ENCODE measurements at places on chromosomes 7 and 10.

DNA sequence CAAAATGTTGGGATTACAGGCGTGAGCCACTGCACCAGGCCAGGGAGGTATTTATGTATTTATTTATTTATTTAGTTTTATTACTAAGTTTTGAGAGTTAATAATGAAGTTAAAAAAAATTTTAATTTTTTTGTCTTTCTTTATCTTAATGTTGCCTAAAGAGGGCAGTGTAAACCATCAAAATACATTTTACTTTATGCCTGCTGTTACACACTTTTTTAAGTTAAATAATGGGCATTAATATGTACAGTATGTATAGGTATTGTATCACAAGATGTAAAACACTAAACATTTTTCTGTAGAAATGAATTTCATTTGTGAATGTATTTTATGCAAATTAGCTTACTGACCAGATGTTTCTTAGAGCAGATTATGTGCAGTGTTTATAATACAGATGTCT is 129.4 kb downstream of the AASS start:
- H3K4me3 ChIP-seq: no peak overlapping the region
- no peaks in the 10 kb centered on the region for H3K36me3 ChIP-seq
- no peaks in the 10 kb centered on the region for H3K27me3 ChIP-seq
- no peak overlapping the region for H3K27ac ChIP-seq
- H3K4me1 ChIP-seq: no peaks in the 10 kb centered on the region

- peaks cover 10% of the 10 kb centered on the region for H3K4me1 ChIP-seq
- H3K27ac ChIP-seq: no peak overlapping the region
- peaks cover 2% of the 10 kb centered on the region for H3K36me3 ChIP-seq
- no peaks in the 10 kb centered on the region for H3K27me3 ChIP-seq
- H3K4me3 ChIP-seq: no peak overlapping the region
- DNase-seq: no peak
Measured at GRCh38 chr10:480928-481552, 208.4 kb downstream of the DIP2C start.

GRCh38 chr7:16446508-16446907 is 19.0 kb downstream of the SOSTDC1 start:
- no peaks in the 10 kb centered on the region for H3K36me3 ChIP-seq
- no peaks in the 10 kb centered on the region for H3K27me3 ChIP-seq
- H3K4me1 ChIP-seq: no peaks in the 10 kb centered on the region
- no peak overlapping the region for H3K4me3 ChIP-seq
- H3K27ac ChIP-seq: no peak overlapping the region

GRCh38 chr10:79444199-79445119 is 965 bp downstream of the ZCCHC24 start:
- H3K36me3 ChIP-seq: no peaks in the 10 kb centered on the region
- no peak for DNase-seq
- peak overlapping the region; percentile 77 for H3K4me3 ChIP-seq
- peak overlapping the region; percentile 64 for H3K27ac ChIP-seq
- peaks cover 44% of the 10 kb centered on the region for H3K4me1 ChIP-seq

DNA sequence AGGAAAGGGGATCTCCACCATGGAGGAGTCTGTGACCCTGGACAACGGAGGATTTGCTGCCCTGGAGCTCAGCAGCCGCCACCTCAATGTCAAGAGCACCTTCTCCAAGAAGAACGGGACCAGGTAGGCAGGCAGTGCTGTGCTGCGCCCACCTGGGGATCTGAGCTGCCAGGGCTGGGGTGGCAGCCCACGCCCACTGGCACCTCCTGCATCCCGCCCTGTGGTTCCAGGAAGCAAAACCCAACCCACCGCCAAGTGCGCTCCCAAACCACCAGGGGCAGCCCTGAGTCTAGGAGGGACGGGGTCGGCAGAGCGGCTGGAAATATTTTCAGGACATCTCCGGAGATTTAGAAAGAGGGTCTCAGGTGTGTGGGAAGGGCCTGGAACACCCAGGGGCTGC is 440.3 kb upstream of the FOXK1 start:
- DNase-seq: no peak
- no peak overlapping the region for H3K4me3 ChIP-seq
- H3K27me3 ChIP-seq: no peaks in the 10 kb centered on the region
- no peaks in the 10 kb centered on the region for H3K36me3 ChIP-seq

DNA sequence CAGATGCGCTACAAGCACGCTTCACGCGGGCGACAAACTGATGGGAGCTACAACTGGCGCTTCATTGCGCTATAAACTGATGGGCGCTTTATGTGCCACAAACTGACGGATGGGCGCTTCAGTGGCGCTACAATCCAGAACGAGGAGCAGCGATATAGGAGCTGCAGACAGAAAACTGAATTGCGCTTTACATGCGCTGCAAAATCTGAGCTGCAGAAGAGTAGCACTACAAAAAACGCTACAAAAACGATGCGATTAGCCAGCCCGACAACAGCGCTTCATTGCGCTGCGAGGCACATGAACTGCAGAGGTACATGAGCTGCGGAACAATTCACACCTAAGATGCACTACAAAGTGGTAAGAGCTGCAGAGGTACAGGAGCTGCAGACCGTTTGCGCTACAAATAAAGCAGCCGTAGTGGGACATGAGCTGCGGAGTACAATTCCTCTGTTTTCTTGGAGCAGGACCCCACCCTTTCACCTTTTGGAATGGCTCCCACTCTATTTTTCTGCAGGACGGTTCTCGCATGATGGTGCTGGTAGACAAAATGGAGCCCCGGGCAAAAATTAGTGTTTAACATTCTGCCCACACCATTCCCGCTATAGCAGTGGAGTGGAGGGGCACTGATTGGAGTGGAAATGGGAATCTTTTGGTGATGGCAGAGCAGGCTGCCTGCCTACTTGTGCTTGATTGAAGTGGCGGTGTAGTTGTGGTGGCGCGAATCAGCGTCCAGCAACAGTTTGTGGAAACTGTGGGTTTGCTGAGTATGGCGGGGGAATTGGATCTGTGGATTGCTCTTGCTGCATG is 1.2 kb upstream of the SGCE start:
- H3K36me3 ChIP-seq: no peaks in the 10 kb centered on the region
- H3K27ac ChIP-seq: no peak overlapping the region
- no peaks in the 10 kb centered on the region for H3K4me1 ChIP-seq
- no peaks in the 10 kb centered on the region for H3K27me3 ChIP-seq
- H3K4me3 ChIP-seq: peak overlapping the region; percentile 60

GRCh38 chr10:72736176-72736827 is 44.4 kb downstream of the MCU start:
- H3K27ac ChIP-seq: peak overlapping the region; percentile 18
- H3K27me3 ChIP-seq: no peaks in the 10 kb centered on the region
- H3K36me3 ChIP-seq: no peaks in the 10 kb centered on the region
- peaks cover 3% of the 10 kb centered on the region for H3K4me1 ChIP-seq
- peak; percentile 24 for DNase-seq
- no peak overlapping the region for H3K4me3 ChIP-seq

DNA sequence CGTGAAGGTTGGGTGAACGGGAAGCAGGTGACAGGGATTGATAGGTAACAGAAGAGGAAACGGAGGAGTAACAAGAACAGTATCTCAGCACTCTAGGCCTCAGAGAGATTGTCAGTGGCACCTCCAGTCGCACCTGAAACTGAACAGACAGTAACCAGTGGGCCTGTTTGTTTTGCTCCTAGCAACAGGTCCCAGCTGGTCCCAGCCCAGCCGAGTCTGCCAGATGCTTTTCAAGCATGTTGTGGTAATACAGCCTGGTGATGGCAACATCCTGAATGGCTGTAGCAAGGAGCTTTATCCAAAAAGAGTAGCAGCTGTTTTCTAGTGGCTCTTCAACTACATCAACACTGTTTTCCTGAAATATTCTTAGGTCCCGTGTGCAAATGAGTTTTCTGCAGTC is 4.7 kb downstream of the CACNB2 start:
- H3K36me3 ChIP-seq: no peaks in the 10 kb centered on the region
- no peak overlapping the region for H3K27ac ChIP-seq
- peaks cover 2% of the 10 kb centered on the region for H3K27me3 ChIP-seq
- peaks cover 7% of the 10 kb centered on the region for H3K4me1 ChIP-seq
- no peak overlapping the region for H3K4me3 ChIP-seq

DNA sequence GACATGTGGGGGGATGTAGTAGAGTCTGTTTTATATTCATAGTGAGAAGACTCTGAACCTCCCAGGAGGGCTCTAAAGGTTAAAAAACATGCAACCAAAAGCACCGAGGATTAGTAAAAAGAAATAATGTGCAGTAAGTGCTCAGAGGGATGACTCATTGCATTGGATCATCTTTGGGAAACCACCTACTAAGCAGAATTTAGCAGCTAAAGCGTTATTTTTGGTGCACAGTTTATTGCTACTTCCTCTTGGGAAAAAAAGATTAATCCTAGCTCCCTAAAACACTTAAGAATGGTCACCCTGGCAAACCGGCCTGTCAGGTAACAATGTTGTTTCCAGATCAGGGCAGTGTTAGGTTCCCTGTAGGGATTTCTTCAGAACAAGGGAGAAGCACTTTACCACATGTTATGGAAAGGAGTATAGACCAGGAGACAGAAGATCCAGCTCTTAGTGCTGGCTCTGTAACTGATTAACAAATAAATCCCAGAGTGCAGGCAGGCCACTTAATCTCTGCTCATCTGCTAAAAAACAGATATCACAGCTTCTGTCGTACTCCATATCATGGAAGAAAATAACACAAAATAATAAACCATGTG is 44.8 kb upstream of the FAM133B start:
- H3K36me3 ChIP-seq: no peaks in the 10 kb centered on the region
- peak; percentile 84 for DNase-seq
- peak overlapping the region; percentile 4 for H3K4me3 ChIP-seq
- H3K27ac ChIP-seq: peak overlapping the region; percentile 95
- H3K27me3 ChIP-seq: no peaks in the 10 kb centered on the region
- peaks cover 44% of the 10 kb centered on the region for H3K4me1 ChIP-seq

DNA sequence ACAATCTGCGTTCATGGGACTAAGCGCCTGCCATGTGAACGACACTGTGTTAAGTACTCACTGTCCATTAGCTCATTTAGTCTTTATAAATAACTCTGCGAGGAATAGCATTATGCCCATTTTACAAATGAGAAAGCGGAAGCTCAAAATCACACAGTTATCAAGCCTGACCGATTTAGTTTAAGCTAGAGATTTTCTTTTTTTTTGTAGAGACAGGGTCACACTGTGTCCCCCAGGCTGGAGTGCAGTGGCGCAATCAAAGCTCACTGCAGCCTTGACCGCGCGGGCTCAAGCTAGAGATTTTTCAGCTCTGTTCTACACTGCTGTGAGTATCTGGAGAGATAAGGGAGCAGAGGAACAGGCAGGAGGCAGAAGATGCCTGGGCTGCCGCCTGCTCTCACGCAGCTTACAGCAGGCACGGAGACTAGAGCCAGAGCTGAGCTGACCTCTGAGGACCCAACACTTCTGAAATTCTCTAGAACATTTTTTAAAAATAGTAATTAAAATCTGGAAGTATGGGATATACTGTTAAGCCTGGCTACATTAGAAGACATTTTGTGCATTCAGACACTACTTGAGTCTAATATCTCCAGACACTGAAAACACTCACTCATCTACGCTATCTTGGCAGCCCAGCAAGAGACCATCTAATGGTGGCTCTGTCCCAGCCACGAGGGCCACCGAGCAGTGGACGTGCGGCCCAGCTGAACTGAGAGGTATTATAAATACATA is 38.7 kb downstream of the GNA12 start:
- no peak overlapping the region for H3K4me3 ChIP-seq
- no peak for DNase-seq
- no peaks in the 10 kb centered on the region for H3K27me3 ChIP-seq
- H3K36me3 ChIP-seq: no peaks in the 10 kb centered on the region

DNA sequence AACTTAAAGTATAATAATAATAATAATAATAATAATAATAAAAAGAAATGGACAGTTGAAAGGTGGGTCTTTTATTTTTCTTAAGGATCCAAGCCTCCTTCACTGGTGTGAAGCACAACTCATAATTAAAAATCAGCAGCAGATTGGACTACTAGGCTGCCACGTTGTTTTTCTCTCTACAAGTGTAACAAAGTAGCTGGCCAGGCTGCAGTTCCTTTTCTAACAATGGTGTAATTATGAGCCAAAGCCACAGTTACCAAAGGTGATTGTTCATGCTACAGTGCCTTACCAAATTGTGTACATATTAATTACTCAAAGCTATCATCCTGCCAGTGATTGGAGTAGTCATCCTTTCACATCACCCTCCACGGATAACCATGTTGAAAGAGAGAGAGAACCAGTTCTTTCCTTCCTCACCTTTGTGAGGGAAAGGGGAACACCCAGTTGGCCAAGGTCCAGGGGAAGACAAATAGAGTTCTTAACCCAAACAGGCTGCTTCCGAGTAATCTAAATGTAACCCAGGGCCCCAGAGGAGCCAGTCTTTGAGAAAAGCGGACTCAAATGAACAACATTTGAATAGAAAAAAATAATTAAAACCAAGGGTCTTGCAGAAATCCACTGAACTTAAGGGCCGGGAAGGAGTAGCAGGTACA is 86.3 kb upstream of the NPS start:
- no peak overlapping the region for H3K4me3 ChIP-seq
- H3K36me3 ChIP-seq: no peaks in the 10 kb centered on the region
- no peaks in the 10 kb centered on the region for H3K27me3 ChIP-seq
- DNase-seq: no peak

DNA sequence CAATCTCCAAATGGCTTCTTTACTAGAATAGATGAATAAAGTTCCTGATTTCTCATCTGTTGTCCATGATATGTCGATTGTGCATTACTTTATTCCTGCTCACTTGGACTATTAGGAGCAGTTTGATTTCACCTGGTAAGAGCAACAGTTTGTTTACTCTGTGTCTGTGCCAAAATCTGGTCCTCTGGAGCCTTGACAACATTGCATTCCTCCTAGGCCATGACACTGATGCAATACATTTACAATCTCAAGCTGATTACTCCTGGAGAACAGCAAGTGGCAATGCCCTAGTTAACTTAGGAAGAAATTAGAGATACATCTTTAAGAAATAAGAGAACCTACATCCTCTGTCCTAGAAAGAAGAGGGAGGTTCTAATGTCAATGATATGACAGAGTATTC is 71.8 kb downstream of the SGCE start:
- H3K4me3 ChIP-seq: no peak overlapping the region
- H3K27ac ChIP-seq: no peak overlapping the region
- H3K4me1 ChIP-seq: no peaks in the 10 kb centered on the region
- H3K27me3 ChIP-seq: no peaks in the 10 kb centered on the region
- no peaks in the 10 kb centered on the region for H3K36me3 ChIP-seq
- DNase-seq: peak; percentile 37

- H3K36me3 ChIP-seq: peaks cover 4% of the 10 kb centered on the region
- no peaks in the 10 kb centered on the region for H3K27me3 ChIP-seq
- H3K4me1 ChIP-seq: no peaks in the 10 kb centered on the region
Measured at GRCh38 chr7:74515276-74515675, 61.6 kb downstream of the GTF2IRD1 start.

- peaks cover 2% of the 10 kb centered on the region for H3K27me3 ChIP-seq
- no peaks in the 10 kb centered on the region for H3K36me3 ChIP-seq
- H3K4me1 ChIP-seq: peaks cover 12% of the 10 kb centered on the region
- H3K4me3 ChIP-seq: no peak overlapping the region
Measured at GRCh38 chr10:121526801-121527221, 71.4 kb downstream of the FGFR2 start.

- H3K27me3 ChIP-seq: no peaks in the 10 kb centered on the region
- H3K4me1 ChIP-seq: no peaks in the 10 kb centered on the region
- no peak overlapping the region for H3K4me3 ChIP-seq
- H3K27ac ChIP-seq: no peak overlapping the region
- no peaks in the 10 kb centered on the region for H3K36me3 ChIP-seq
Measured at GRCh38 chr7:115749924-115750323, 280.6 kb downstream of the TFEC start.

GRCh38 chr7:97022491-97023306 is 1.9 kb downstream of the DLX5 start:
- H3K4me1 ChIP-seq: peaks cover 7% of the 10 kb centered on the region
- no peak for DNase-seq
- no peaks in the 10 kb centered on the region for H3K36me3 ChIP-seq
- H3K27ac ChIP-seq: no peak overlapping the region
